ENCODE measurements at places on chromosomes 11 and 22. TPM values are rescaled to one million over a fixed set of nuclear protein-coding genes. Genes with fewer than 3 reads are reported as not detected.

The CNGA4 gene
- 0.43 TPM for total RNA-seq

DNA sequence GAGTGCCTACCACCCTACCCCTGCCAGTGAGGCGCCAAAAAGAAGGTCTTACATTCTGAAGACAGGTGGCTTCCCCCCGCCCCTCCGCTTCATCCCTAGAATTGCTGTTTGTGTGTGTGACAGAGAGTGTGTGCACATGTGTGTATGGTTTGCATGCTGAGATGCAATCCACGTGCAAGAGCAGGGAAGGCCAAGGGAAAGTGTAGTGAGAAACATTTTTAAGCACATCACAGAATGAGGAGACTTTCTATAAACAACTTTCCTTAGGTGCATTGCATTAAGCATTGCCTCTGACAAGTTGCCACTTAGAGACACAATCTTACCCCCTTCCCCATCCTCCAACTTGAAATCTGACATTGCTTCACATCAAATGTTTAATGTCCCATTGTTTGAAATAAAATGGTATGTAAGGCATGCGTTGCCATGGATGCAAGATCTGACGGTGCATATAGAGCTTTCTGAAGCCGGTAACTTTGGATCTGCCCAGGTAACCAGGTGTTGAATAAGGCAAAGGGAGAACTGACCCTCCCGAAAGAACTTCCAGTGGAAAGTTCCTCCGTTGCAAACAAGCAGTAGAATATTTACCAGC, 21.4 kb downstream of the FJX1 start:
- no peak for DNase-seq

The AIFM3 gene
- 0.43 TPM for total RNA-seq

The MIAT gene
- 1.3 TPM for total RNA-seq

- no peak for DNase-seq
Observed at GRCh38 chr11:9495803-9496514, 35.1 kb downstream of the ZNF143 start.

The OR4B1 gene
- not detected for total RNA-seq

The CRYBB3 gene
- total RNA-seq, result not detected

The PLAAT2 gene
- not detected for total RNA-seq

DNA sequence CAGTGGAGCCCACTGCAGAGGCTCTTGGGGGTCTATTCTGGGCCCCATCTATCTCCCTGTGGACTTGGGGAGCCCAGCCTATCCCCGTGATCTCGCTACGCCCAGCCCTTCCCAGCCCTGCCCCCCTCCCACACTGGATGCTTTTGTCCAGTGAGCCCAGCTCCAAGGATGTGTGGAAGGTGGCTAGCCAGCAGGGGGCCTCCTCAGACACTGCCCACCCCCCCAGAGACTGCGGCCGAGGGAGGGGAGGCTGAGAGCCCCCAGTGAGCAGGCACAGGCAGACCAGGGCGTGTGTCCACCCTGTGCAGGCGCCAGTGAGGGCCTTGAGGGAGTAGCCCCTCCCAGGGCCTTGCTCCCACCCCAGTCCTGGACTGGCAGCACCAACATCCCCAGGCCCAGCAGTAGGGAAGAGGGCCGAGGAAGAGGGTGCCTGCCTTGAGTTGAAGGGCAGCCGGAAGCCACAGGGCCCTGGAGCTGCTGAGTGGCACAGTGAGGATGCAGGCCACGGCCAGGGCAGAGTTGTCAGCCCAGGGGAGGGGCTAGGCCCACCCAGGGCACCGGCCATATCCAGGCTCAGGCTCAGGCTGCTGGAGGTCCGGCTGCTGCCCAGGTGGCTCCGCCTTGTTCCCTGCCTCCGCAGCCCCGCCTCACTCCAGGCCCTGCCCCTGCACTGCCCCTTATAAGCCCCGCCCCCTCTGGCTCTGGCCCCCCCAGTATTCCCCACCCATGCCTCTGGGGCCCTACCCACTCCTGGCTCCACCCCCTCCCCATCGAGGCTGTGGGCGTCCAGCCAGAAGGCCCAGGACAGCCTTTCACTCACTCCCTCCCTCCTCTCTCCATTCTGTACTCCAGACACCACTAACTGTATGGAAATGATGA, 28.0 kb downstream of the MOB2 start:
- peak; percentile 50 for DNase-seq

The LDHAL6A gene
- not detected for total RNA-seq

The CARNS1 gene
- total RNA-seq, result not detected

DNA sequence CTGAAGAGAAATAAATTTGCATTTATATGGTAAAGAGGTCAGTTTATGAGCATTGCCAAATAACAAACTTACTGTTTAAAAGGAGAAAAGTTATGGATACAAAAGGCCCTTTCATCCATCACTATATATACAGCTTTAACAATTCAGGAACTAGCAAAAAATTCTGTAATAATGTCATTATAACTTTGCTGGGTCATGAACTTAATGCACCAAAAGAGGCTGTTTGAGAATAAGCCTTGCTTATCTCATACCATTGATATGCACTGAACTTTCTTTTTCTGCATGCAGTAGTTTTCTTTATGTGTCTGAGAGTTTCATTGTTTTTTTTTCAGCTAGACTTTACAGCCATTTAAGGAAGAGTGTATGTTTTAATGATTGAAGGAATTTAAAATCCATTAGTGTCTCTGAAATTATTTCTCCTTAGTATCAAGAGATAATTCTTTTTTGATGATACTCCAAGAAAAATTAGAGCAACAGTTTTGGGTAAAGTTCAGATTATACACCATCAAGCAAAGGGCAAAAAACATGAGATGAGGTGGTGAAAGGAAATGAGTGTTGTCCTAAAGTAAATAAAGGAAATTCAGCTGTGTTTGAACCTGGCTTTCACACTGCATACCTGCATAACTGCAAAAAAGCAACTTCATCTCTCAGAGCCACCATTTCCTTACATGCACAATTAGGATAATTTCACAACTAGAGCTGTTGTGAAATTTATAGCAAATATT, 188.2 kb upstream of the ANO3 start:
- no peak for DNase-seq

- DNase-seq, result no peak
Observed at GRCh38 chr22:26079009-26079408, 90.3 kb upstream of the SEZ6L start.

The H19 gene
- total RNA-seq, result 161 TPM

The HEPHL1 gene
- total RNA-seq, result 4.3 TPM

- peak; percentile 10 for DNase-seq
Observed at GRCh38 chr11:101127699-101128570, 1.7 kb downstream of the PGR start.

GRCh38 chr11:110454609-110455008, 24.9 kb downstream of the FDX1 start:
- DNase-seq, result no peak

- DNase-seq, result peak; percentile 70
Observed at GRCh38 chr11:91981995-91982394, 242.6 kb upstream of the FAT3 start.

DNA sequence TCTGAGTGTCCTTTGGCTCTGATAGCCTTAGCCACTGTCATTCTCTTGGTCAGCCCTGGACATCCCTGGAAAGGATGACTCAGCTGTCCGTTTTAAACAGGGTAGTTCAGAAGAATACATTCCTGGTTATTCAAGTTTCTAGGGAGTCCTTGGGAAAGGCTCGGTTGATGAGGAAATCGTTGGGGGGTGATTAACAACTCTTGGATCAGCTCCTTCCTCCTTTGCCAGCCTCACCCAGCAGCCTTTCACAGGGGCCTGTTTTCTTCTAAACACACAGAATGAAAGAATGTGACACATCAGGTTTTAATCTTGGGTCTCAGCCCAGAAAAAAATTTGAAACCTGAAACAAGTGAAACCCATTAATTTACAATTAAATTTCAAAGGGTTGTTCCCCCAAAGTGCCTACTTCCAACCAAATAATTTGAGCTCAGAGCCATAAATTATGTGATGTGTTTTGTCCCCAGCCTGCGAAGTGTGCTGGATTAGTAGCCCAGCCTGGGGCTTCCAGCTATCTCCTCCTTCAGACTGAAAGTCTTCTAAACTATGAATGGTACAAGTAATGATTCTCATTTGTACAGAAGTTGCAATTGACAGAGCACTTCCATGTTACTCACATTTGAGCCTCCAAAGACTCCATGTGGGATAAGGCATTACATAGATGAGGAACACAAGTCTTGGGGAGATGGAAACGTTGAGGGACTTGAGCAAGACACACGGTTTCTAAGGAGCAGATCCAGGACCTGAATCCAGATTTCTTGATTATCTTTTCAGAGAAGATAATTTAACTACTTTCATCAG, 19.3 kb upstream of the MRGPRX2 start:
- peak; percentile 74 for DNase-seq

The OR51E2 gene
- 1.9 TPM for total RNA-seq

- no peak for DNase-seq
Observed at GRCh38 chr22:29207243-29207550, 1.5 kb downstream of the EMID1 start.

GRCh38 chr11:85751724-85752123, 59.2 kb downstream of the SYTL2 start:
- DNase-seq, result no peak

The SPON1 gene
- 0.43 TPM for total RNA-seq

DNA sequence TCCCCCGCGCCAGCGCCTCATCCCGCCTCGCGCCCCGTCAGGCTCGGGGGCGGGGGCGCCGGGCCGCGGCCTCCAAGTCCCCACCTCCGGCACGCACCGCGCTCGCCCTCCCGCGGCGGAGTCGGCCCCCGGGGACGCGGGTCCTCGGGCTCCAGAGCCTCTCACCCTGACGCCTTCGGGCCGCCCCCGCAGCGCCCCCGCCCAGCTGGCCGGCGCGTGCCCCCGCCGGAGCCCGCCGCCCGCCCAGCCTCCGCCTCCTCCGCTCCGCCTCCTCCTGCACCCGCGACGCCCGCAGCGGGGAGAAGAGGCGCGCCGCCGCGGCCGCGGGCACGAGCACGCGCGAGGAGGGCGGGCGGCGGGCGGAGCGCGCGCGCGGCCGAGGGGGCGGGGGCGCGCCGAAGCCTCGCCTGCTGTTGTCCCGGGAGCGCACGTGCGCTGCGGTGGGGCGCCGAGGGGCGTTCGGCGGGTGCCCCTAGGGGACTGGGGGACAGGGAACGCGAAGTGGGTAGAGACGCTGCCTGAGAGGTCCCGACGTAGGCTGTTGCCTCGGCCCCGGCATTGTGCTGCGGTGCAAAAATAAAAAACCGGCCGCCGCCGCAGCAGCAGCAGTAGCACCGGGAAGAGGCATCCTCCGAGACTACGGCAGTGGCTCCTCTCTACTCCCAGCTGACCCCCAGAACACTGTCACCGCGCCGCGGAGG, 87.4 kb upstream of the ARHGAP32 start:
- peak; percentile 72 for DNase-seq
